ENCODE measurements at places on chromosomes 11 and 22.

DNA sequence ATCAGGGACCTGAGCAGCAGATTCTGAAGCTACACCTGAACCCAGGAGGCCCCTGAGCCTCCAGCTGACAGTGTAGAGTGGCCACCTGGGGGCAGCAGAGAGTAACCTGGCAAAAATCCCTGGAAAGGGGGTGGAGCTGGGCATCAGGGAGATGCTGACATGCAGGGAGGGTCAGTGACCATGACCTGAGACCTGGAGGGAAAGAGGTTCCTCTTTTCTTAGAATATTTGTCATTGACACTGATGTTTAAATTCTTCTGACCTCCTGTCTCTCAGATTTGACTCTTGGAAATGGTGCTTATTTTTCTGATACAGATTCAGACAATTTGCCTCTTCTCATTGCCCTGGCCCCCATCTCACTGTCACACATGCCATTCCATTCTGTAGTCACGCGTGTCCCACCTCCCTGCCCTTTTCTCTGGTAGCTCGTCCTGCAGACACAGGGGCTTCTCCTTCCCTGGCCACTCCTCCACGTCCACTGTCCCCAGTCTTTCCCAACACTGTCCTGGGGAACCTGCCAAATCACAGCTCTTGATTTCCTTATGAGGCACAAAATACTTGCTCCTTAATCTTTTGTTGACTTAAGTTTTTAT is 117.2 kb upstream of the IGLL5 start:
- no peak for DNase-seq

DNA sequence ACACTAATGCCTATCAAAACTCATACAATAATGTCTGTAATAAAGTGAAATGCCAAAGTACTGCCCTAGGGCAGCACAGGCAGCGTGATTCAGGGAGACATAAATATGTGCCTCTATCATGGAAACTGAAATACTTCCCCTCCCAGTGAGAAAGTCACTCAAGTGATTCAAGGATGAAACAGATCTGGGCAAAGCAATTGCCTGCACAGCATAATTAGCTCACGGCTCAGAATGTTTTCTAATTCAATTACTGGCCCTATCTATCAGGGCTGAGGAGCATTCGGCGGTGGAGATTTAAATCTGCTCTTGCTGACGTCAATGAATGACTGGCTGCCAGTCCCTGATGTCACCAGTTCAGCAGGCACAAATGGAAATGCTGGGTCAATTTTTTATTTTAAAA is 27.7 kb upstream of the PPP2R1B start:
- peak; percentile 73 for DNase-seq

- no peak for DNase-seq
These were observed 61.0 kb upstream of the FGF3 start for GRCh38 chr11:69880041-69880825.

- DNase-seq: no peak
These were observed 75.1 kb downstream of the LARGE2 start for GRCh38 chr11:45997599-45997998.

- no peak for DNase-seq
These were observed 78.7 kb upstream of the SEPTIN5 start for GRCh38 chr22:19635644-19636043.

- no peak for DNase-seq
These were observed 9.7 kb downstream of the CRELD2 start for GRCh38 chr22:49928185-49928495.

- DNase-seq: no peak
These were observed 999 bp downstream of the TSKU start for GRCh38 chr11:76783896-76784813.

GRCh38 chr22:27252282-27253049 is 549.1 kb downstream of the MN1 start:
- peak; percentile 79 for DNase-seq

GRCh38 chr11:82184966-82185365 is 548.7 kb downstream of the FAM181B start:
- no peak for DNase-seq

- no peak for DNase-seq
These were observed 348.8 kb upstream of the C11orf87 start for GRCh38 chr11:109073032-109073822.

- DNase-seq: no peak
These were observed 590 bp downstream of the NNMT start for GRCh38 chr11:114296605-114297372.

DNA sequence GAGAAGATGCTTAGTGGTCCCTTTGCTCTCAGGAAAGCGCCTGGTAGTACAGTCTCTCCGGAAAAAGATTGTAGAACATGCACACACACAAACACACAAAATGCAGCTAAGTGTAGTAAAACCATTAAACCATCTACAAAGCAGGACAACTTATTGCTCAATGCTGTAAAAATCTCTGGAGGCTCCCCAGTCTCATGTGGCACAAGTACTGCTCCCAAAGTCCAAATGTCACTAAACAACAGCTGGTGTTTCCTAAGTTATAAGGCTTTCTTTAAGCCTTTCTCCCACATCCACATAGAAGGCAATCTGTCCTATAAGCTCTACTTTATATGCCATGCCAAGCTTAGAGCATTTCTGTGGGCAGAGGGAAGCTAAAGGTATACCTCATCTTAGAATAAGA is 32.9 kb downstream of the CDON start:
- DNase-seq: no peak

DNA sequence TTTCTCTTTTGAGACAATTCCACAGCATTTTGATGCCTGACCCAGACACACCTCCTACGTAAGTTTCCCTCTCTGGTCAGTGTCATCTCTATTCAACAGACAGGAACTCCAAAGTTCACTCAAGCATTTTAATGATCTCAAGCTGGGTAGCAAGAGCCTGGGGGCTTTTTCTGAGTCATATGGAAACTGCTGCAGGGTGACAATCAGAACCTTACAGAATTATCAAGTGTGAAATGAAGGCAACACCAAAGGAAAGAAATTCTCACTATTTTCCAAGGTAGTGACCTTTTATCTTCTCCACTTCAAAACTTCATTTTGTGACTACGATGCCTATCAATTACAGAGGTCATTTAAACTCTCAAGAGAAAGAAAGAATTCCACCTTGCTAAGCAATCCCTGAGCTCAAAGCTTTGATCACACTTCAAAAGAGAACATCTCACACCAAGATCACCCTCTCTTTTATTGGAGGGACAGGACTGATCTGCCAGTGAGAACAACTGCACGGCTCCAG is 229.0 kb upstream of the ZC3H12C start:
- DNase-seq: no peak

DNA sequence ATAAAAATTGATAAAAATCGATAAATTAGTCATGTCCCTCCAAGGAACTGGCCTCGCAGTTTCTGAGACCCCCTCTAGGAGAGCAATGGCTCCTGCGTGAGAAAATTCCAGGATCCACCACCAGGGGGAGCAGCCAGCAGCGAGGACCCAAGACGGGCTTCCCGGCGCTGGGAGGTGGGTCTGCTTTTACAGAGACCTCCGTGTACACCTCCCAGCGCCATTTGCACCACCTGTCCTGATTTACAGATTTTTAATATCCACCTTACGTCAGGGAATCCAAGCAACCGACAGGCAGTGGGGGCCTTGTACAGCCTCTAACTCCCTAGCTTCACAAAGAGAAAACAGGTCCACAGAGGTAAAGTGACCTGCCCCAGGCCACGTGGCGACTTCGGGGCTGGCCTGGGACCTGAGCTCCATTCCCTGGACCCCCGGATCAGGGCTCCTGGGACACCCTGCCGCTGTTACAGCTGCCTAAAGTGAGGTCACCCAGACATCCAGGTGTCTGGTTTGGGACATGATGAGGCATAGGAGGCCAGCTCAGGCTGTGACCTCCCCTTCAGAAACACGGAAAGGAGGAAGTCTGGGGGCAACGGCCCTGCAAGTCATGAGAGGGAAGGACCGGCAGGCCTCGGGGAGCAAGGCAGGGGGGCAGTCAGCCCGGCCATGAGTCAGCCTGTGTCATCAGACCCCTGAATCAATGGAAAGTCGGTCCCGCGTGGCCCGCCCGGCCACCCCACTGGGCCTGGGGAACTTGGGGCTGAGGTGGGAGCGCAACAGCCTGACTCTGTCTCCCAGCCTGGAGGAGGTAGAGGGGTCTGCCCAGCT is 3.5 kb downstream of the OSM start:
- DNase-seq: no peak

DNA sequence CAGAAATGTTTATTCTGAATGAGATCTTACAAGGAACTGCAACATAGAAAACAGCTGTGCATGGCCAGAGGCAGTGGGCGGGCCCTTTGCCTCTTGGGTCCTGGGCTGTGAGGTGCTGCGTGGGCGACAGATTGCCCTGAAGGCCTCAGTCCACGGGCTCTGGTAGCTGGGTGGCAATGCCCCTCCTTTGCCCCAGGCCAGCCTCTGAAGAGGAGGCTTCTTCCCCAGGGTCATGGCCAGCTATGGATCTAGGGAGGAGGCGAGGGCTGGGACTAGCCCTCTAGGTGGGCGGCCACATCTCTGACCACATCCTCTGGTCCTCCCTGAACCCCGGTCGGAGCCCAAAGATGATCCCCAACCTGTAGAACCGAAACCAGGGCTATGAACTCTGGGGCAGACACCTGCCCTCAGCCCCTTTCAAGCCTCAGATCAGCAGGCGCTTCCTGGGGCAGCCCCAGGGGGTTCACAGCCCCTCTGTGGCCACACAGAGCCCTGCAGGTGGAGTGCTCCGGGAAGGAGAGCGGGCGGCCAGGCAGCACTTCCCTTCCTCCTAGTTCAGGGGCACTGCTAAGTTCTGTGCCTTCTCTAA is 6.6 kb upstream of the CDC42BPG start:
- no peak for DNase-seq

- no peak for DNase-seq
These were observed 2.5 kb downstream of the CNIH2 start for GRCh38 chr11:66280428-66280827.

- DNase-seq: no peak
These were observed 6.7 kb downstream of the GALNT18 start for GRCh38 chr11:11615086-11615485.

DNA sequence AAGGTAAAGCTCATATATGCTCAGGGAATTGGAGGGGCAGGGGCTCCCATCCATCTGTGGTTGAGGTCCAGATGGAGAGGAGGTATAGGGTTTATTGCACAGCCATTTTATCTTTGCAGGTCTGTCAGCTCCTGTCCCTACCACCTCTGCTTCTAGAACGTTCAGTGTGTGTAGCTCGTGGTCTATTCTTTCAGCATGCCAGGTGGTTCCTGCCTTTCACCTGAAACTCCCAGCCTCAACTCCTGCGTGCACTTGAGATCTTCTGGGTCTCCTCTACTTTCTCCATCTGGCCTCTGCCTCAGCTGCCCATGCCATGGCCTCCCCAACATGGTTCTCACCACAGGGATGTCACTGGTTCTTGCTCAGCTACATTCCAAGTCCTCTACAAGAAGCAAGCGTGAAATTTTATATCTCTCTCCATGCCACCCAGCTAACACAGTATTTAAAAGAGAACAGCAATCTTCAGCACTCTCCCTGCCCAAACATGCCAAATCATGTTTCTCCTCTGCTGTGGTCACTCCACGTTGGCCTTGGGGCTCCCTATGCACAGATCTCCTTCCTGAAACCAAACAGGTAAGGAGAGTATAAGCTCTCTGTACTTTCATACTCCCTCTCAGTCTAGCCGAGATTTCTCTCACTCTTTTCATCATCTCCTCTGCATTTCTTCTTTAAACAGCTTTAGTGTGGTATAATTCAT is 157.8 kb upstream of the TRPC6 start:
- no peak for DNase-seq

Data from stromal cell of bone marrow (primary cell).